Renal pelvis (tissue), 12 donors: ENCODE measurements at places on chromosomes 16 and 17.

DNA sequence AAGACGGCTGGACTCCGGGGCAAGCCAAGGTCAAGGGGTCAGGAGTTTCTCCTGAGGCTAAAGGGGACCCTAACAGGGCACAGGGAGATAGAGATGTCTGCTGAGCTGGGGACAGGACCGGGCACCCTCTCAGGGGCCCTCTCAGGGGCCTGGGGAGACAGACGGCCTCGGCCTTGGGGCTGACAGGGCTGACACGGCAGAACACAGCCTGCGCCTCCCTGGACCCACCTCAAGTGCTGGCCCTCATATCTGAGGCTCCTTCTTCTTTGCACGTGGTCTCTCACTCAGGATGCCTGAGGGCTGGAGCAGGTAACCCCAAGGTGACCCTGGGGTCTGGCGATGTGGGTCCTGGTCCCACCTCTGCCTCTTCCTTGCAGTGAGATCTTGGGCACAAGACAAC lies 186.9 kb upstream of the TNRC6C start:
- DNase-seq, result no peak

DNA sequence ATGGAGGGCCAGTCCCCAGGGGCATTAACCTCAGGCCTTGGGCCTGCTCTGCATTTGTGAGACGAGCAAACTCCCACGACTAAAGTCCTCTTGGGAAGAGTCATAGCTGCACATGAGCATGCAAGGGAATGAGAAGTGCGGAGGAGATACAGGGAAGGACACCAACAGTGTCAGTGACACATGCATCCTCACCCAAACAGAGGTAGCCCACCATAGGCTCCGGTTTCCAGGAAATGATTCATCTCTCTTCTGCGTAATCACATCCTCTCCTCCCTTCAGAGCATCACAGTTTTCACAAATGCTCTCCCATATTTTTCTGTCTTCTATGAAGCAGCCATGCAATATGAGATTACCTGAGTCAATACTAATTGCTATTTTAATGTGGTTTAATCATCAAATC lies 725.7 kb upstream of the GOT2 start:
- DNase-seq, result no peak

- DNase-seq, result no peak
Measured at GRCh38 chr17:73304438-73304837, 7.4 kb downstream of the CDC42EP4 start.

DNA sequence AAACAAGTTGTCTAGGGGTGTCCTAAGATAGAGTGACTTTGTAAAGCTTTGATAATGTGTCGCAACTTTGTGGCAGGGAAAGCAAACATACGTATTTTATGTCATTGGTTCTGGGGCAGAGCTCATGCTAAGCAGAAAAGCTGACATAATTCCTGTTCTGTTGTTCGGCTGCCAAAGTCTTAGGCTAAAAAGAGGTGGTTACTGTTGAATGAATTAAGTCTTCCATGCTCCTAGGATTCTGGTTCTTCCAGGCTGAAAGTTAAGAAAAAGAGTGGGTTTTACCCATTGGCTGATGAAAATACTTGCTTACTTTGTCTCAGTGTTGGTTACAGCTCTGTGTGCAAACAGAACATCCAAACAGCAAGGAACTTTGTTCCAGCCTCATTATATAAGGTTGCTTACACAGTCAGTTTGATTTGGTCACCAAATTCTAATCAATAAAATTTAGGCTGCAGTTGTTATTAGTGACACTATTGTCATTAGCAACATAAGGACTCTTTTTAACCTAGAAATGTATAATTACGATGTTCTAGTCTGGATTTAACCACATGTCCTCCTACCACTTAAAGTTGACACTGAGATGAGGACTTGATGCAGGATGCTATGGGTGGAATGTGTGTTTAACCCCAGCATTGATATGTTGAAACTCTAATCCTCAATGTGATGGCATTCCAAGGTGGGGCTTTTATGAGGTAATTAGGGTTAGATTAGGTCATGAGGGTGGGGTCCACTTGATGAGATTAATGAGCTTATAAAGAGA lies 114.0 kb upstream of the GOT2 start:
- DNase-seq, result no peak

GRCh38 chr17:79414063-79414792 lies 196.6 kb downstream of the RBFOX3 start:
- DNase-seq, result no peak

GRCh38 chr17:55664287-55664686 lies 58.4 kb downstream of the TMEM100 start:
- DNase-seq, result no peak

- no peak for DNase-seq
Measured at GRCh38 chr16:2586241-2586640, 48.4 kb downstream of the PDPK1 start.

GRCh38 chr16:3122926-3123570 lies 10.7 kb downstream of the ZNF205 start:
- DNase-seq, result no peak

DNA sequence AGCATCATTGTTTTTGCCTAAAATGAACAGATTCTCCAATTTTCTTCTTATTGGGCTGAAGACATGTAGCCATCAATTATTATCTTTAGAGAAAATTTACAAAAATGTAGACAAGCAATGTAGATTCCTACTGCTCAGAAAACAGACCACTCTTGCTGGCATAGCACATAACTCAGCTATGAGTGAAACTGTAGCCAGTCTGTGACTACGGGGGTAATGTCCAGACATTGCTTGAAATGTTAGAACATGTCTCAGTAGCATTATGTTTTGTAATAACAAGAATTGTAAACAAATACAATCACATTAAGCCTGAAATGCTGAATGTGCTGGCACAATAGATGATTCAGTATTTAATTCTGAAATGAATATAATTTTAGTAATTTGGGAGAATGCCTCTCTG lies 265.7 kb upstream of the KCNJ16 start:
- no peak for DNase-seq

GRCh38 chr16:80142281-80142680 lies 398.5 kb upstream of the DYNLRB2 start:
- no peak for DNase-seq

DNA sequence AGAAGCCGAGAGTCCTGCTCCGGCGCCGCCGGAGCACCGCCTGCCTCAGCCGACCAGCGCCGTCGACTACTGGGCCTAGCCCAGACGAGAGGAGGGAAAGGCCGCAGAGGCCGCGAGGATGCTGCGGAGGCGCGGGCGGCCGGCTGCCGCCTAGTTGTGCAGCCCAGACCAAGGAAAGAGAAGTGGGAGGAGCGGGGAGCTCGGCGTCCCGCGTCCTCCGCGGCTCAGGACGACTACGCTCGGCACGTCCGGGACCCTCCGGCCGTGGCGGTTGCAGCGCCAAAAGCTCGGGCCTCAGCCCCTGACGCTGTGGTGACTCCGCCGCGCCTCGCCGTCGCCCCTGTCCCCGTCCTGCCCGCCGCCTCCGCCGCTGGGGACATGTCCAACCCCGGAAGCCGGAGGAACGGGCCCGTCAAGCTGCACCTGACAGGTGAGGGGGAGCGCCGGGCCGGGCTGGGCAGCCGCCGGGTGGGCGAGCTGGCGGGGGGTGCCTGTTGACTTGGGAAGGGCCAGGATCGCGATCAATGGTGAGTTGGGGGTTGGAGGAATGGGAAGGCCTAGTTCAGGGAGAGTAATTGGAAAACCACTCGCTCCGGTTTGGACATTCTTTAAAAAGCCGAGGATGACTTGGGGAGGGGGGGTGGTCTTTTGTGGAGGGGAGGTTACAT lies 37.7 kb downstream of the RNF135 start:
- peak; percentile 58 for DNase-seq

DNA sequence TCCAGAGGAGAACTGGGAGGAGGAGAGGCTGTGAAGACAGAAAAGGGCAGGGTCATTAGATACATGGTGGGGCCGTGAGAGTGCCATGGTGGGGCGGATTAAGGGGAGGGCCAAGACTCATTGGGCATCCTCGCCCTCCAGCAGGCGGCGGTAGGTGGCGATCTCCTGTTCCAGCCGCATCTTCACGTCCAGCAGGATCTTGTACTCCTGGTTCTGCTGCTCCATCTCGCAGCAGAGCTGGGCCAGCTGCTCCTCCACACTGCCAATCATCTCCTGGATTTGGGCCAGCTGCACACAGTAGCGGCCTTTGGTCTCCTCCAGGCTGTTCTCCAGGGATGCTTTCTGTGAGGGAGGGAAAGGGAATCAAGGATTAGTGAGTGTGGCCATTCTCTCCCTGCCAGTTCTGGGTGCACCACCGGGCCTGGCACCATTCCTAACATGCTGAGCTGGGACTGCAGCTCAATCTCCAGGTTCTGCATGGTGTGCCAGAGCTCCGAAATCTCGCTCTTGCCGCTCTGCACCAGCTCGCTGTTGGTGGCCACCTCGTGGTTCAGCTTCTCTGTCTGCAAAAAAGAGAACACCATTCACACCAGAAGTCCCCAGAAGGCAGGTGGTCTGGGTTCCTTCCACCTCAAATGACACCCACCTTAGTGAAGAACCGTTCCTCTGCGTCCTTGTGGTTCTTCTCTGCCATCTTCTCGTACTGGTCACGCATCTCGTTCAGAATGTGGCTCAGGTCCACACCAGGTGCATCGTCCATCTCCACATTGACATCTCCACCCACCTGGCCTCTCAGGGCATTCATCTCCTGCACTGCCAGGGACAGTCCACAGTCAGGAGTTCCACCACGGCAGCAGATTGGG lies 129.0 kb downstream of the CCDC144A start:
- no peak for DNase-seq

GRCh38 chr16:85798283-85798776 lies 1.0 kb downstream of the EMC8 start:
- DNase-seq, result no peak
